ENCODE measurements at places on chromosomes 4 and X.

DNA sequence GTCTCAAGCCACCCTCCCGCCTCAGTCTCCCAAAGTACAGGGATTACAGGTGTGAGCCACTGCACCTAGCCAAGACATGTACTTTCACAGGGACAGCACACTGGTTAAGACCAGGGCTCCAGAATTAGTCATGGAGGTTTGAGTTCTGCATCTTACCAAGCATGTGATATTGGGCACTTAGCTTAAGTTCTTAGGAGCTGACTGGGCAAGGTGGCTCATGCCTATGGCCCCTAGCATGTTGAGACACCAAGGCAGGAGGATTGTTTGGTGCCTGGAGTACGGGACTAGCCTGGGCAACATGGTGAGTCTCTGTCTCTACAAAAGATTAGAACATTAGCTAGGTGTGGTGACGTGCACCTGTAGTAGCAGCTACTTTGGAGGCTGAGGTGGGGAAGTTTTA lies 2.6 kb upstream of the TMEM192 start:
- no peak for DNase-seq

DNA sequence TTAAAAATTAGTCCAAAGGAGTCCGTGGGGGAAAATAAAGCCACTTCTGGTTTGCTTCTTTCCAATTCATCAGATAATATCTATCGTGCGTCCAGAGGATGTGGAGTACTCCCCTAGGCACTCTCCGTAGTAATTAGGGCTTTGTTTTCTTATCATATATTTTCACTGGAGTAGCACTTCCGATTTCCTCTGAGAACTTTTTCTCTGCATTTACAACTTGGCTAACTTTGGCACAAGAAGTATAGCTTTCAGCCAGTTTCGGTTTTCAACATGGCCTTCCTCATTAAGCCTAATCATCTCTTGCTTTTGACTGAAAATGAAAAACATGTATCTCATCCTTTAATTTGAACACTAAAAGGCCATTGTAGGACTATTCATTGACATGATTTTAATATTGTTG lies 80.5 kb downstream of the CASP3 start:
- no peak for DNase-seq

GRCh38 chr4:139503622-139504166 lies 49.8 kb downstream of the RAB33B start:
- DNase-seq, result no peak

DNA sequence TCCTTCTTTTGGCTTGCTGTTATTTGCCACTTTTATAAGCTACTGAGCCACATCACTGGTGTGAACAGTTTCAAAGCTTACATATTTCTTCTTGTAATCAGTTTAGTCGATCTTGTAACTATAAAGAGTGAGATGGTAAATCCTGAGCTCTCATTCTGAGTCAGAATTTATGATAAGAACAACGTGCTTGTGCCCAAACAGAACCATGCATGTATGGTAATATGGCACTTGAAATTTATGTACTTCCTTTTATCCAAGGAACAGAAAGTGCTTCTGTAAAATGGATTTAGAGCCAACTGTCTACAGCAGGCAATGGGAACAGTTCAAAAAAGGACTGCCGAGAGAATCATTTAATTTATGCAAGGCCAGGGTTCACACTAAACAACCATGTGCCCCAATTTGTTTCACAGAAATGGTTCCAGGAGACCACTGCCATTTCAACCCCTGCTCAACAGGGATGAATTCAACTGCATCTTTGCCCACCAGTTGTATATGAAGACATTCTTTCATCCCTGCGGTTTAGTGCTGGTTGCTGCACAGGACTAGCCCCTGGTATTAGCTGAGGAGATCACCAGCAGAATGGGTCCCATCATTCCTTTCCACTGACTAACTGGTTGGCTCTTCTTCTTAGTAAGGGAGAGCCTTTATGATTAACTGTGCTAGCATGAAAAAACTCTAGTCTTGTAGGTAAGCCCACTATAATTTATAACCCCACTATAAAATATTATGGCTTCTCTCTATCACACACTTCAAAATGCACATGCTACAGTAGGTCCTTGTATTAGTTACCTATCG lies 162.9 kb upstream of the PGRMC2 start:
- no peak for DNase-seq

GRCh38 chrX:154381271-154381670 lies 2.2 kb downstream of the EMD start:
- DNase-seq, result no peak

DNA sequence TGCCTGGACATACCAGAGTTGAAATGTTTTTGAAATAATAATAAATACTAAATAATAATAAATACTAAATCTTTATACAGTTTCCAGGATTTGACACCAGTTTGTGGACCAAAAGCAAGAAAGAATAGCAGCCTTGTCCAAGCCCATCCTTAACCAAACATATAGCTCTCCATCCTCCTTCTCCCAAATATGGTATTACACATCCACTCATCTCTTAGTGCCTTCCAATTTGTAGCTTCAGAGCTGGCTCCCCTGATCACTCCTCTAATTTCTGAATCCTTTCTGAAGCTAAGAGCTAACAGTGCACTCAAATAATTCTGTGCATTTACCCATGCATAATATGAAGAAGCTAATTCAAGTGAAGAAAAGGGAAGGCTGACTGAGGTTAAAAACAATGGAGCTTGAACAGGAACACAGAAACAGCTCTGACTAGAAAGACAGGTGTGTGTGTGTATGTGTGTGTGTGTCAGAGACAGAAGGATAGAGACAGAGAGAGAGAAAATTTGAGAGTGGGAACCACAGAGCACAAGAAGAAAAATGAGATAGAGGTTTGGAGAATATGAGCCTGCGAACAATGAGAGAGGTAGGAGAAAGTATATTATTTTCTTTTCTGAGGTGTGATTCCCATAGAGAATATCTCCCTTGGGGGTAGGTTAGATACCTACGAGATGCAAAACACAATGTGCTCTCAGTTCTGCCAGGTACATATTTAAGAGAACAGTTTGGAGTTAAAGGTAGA lies 123.5 kb downstream of the CAMK2D start:
- DNase-seq, result no peak

GRCh38 chr4:2067446-2068197 lies 8.5 kb downstream of the NAT8L start:
- no peak for DNase-seq

GRCh38 chr4:135552131-135552530 lies 1350.5 kb upstream of the PABPC4L start:
- DNase-seq, result no peak
